ENCODE measurements at places on chromosomes 13 and 19.

DNA sequence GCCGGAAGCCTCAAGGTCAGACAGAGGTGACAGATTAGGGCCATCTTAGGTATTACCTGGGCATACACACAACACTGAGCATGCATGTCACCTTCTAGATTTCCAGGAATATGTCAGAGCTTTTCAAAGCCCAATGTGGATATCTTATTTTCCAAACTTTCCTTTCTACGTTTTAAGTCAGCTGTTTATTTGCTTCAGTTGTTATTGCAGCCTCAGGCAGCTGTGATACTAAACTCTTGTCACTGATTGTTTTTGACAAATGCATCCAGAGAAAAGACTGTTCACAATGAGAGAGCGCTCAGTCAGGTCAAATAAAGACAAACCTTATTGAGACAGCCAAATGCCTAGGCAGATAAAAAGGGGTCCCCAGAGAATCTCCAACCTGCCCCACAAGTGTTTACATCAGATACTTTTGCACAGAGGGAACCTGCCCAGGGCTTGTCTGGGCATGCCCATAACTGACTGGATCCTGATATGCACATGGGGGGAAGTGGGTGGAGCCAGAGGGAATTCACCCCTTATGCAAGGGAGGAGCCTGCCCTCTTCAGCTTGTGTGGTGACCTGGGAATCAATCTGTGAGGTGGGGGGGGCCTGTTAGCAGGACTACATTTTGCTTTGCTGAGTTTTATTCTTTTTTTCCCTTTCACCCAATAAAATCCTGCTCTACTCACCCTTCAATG lies 28.5 kb downstream of the MED4 start:
- DNase-seq = no peak

- no peak for DNase-seq
Observed at GRCh38 chr13:103803349-103803748, 737.1 kb upstream of the SLC10A2 start.

DNA sequence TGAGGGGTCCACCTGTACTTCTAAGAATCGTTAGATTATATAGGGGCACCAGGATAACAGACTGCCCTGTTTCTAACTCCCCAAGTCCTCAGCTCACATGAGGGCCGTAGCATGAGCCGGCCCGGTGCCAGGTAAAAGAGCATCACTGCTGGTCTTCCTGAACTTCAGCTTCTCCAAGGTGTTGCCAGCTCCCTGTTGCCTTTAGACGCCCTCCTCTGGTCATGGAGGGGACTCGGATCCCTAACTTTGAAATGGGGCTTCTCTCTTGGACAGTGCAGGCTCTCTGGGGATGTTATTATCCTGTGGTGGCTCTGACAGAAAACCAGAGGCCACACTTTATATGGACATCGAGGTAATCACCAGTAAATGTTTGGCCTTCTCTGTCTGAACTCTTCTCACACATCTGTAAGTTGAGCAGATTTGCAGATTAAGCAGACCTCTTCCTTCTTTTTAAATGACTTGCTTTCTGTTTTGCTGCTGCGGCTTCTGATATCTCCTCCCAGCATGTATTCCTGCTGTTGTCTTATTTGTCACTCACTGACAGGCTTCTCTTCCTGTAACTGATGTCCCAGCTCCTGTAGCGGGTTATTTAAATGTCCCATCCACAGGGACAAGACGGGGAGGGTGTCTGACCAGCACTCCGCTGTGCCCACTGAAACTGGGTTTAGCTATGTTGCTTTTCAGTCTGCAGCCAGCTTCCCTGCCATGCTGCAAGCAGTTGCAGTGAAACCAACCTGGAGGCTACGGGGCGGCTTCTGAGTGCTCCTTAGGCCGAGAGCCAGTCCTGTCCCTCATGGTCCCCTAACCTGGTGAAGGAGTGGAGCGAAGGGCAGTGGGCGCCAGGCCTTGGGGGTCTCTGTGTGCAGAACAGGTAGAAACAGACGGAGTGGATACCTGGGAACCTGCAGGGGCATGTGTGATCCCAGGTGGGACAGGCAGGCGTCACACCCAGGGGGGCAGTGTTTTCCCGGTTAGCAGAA lies 39.2 kb downstream of the TSSK6 start:
- no peak for DNase-seq

DNA sequence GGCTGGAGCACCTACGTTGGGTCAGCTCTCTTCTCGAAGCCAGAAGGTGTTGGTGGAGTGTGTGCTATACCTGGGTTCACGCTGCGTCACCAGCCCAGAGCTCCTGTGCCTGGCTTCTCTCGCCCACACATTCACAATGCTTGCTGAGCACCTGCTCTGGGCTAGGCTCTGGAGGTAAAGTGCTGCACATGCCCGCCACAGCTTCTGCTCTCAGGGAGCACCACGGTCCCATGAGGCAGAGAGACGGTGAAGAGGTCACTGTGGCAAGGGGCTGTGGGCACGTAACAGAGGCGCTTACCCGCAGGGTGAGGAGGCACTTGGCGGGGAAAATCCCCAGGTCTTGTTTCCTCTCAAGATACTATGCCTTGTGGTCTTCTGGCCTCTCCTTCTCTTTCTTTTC lies 174.2 kb downstream of the TEX29 start:
- DNase-seq = no peak

GRCh38 chr19:55650126-55650557 lies 2.1 kb downstream of the CCDC106 start:
- no peak for DNase-seq

DNA sequence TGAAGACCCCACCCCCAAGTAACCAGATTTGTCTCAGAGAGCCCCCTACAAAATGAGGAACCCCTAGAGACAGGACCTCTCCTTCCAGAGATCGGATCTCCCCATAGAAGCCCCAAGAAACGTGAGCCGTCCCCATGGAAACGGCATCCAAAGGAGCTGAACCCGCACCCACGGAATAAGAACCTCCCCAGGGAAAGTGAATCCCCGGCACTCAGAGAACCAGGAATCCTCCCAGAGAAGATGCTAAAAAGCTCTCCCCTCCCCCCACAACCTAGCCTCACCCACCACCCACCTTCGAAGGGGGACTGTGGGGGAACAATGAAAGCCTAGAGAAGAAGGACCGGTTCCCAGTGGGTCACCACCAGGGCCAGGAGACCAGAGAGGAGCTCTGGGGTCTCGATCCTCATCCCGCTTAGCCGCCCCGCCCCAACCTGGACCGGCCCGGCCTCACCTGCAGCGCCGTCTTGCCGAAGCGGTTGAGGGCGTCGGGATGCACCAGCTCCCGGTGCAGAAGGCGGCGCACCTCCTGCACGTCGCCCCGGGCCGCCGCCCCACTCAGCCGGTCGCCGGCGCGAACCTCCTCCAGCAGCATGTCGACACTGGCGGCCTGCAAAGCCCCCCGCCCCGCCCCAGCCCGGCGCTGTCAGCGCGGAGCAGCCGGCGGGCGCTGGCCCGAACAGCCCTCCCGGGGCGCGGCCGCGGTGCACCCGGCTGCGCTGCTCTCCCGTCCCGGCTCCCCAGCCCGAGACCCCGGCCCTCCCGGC lies 535 bp downstream of the CDKN2D start:
- DNase-seq = no peak

DNA sequence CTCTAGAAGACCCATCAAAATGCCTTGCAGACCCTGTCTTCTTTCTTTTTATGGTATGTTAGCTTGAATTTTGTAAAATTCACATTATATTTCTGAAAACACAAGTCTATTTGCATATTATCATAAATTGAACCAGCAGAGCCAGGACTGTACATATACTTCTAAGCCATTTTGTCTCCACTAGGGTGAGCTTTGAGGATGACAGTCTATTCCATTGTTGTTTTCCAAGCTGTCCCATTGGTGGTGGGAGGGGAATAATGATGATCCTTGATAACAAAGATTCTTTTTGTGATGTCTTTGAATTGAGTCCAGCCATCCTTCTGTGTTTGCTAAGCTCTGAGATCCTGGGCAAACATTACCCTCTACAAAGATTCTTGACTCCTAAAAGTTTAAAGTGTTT lies 359.3 kb upstream of the PCDH20 start:
- DNase-seq = no peak

DNA sequence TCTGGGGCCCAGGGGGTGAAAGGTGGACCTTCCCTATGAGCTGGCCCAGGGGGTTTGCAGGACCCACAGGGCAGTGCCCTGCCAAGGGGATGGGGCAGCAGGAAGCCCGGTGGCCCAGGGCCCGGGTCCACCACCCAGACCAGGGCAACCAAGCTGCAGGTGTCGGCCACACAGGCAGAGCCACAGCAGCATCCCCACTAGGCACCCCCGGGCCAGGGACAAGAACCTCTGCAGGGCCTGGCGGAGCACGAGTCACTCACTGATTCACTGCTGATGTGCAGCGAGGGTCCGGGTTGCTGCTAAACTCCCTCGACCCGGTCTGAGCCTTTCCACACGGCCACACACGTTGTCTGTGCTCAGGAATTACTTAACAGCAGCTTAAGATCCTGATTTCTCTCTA lies 8.8 kb downstream of the FZR1 start:
- DNase-seq = no peak

GRCh38 chr13:110233951-110234280 lies 73.0 kb downstream of the COL4A1 start:
- DNase-seq = no peak

- no peak for DNase-seq
Observed at GRCh38 chr13:44385847-44386246, 12.2 kb downstream of the SERP2 start.

GRCh38 chr13:19890030-19890429 lies 26.6 kb upstream of the ZMYM5 start:
- no peak for DNase-seq

GRCh38 chr13:100146534-100146933 lies 57.6 kb downstream of the PCCA start:
- DNase-seq = no peak

DNA sequence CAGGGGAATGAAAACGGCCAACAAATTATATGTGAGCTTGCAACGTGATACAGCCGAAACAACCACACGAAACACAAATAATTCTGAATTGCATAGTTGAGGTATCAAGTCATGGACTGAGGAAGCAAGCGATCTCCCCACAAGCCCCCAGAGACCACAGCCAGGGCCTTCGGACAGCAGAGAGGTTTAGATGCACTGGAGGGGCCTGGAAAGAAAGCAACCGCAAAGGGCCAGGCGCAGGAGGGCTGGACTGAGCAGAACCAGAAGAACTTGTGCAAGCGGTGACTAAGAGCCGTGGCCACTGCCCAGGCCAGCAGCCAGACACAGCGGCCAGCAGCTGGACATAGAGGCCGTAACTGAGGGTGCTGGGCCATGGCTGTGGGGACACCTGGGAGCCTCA lies 131.4 kb downstream of the TNFRSF19 start:
- DNase-seq = no peak

GRCh38 chr19:40304306-40304705 lies 19.2 kb upstream of the AKT2 start:
- no peak for DNase-seq

DNA sequence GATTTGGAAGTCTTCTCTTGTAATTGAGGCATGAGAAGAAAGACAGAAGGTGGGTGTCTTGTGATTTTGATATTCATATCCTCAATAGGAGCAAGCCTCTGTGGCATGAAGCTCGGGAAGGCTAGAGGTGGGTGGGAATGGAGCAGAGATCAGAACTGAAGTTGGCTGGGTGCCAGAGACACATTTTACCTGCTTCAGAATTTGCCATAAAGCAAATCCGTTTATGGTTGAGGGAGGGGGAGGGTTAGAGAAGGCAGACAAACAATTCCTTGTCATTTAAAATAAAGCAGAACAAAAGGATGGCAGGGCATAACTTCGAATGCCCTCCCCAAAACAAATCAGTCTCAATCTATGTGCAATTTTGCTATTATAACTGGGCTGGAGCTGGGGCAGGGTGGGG lies 305.9 kb downstream of the KLF5 start:
- no peak for DNase-seq

GRCh38 chr13:26474286-26474685 lies 83.2 kb upstream of the WASF3 start:
- no peak for DNase-seq

DNA sequence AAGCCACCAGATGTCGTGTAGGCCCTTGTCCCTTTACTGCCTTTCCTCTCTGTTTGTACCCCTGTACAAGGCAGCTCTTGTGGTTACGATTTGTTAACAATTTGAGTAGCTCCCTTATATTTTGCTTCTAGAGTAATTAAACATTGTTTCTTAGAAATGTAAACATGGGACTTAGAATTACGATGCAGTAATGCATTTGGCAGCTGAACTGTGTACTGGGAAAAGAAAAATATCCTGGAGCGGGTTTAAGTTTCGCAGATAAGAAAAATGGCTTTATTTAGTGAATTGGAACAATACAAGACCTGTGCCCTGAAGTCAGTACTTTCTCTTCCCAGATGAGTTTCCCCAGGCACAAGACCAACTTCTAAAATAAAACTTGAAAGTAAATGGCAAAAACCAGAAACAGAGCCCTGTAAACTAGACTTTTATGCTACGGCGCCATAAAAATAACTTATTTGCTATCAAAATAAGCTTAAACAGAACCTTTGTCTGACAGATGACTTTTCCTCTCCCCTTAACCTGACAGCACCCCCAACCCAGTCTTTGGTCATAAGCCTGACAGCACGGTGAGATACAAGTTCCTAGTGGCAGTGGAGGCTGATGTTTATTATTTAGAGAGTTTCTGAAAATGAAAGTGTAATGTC lies 63.0 kb downstream of the LRCH1 start:
- DNase-seq = no peak

DNA sequence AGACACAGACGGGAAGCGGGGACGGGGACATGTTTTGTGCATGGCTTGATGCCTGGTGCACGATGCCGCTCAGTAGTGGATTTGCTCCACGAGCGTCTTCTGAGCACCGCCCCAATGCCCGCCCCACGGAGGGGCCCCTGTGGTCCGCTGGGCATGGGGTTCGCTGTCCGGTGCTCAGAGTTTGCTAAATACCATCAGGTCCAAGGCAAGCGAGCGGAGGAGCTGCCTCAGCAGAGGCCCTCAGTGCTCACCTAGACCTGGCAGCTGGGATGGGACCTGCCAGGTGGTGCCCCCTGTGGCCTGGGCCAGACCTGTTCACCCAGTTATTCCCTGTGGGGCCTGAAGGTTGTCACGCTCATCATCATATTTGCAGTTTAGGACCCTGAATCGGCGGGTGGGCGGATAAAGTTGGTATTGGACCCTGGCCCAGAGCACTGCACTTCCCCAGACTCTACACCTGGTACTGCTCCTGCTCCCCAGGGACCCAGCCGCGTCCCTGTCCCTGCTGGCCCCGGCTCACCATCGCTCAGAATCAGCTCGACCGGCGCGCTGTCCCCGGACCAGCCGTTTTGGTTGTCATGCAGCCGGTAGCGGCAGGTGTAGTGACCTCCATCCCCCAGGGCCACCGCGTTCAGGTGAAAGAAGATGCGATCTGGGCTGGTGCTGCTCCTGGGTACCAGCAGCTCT lies 2.3 kb downstream of the A1BG start:
- no peak for DNase-seq

GRCh38 chr19:30666301-30666803 lies 294.2 kb downstream of the ZNF536 start:
- DNase-seq = peak; percentile 24

GRCh38 chr13:27086599-27087265 lies 84.9 kb downstream of the USP12 start:
- no peak for DNase-seq
